ENCODE measurements at places on chromosomes 16 and 17.

DNA sequence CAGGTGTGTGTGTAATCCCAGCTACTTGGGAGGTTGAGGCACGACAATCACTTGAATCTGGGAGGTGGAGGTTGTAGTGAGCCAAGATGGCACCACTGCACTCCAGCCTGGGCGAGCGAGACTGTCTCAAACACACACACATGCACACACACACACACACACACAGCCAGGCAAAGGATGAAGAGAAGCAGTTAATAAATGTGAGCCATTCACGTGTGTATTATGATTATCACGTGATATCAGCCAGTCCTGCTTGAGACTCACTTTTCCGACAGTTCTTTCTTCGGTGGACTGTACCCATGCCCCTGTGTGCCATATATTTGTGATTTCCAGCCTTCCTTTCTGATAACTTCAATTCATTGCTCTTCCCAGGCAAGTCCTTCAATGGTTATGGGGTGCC lies 119.3 kb downstream of the PRKCB start:
- DNase-seq, result no peak

- no peak for DNase-seq
Measured at GRCh38 chr17:73820686-73821448, 176.6 kb upstream of the SDK2 start.

GRCh38 chr17:16873174-16874035 lies 98.5 kb downstream of the TNFRSF13B start:
- peak; percentile 51 for DNase-seq

DNA sequence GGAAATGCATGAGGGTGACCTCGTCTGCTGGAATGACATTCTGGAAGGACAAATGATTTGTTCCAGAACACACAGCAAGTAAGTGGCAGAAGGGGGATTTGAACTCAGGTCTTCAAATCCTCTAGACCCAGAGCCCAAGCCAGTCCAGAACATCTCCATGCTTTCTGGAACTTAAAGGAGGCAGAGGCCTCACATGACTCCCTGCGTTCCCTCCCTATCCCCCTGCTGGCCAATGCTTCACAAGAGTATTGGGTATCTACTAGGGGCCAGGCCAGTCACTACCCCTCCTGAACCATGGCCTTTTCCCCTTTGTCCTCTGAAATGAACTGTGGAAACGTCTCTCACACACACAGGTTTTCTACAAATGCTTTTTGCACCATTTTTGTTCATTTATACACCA lies 7.6 kb upstream of the BEAN1 start:
- DNase-seq, result no peak

GRCh38 chr16:53920988-53921387 lies 217.0 kb downstream of the FTO start:
- no peak for DNase-seq

GRCh38 chr17:68458260-68459036 lies 1.2 kb upstream of the WIPI1 start:
- no peak for DNase-seq

DNA sequence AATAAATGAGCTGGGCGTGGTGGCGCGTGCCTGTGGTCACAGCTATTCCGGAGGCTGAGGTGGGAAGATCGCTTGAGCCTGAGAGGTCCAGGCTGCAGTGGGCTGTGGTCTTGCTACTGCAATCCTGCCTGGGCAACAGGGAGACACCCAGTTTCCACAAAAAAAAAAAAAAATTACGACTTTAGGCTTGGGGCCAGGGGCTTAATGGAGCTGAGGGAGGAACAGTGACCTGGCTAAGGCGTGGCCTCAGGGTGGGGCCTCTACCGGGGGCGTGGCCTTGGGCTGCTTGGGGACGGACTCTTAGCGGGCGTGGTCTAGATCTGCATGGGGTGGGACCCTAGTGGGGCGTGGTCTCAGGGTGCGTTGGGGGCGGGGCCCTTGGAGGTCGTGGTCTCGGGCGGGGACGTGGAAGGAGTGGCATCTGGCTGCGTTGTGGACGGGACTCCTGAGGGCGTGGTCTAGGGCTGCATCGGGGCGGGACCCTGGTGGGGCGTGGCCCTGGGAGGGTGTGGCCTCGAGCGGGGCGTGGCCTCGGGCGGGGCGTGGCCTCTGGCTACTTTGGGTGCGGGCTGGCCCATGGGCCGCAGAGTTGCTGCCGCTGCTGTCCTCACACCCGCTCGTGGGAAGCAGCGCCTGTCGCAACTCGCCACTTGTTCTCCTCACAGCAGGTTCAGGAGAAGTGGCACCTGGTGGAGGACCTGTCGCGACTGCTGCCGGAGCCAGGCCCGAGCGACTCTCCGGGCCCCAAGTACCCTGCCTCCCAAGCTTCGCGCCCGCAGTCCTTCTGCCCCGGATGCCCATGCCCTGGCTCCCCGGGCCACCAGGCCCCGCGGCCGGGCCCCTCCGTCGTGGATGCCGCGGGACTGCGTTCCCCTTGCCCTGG lies 5.8 kb upstream of the C17orf99 start:
- DNase-seq, result peak; percentile 84

GRCh38 chr17:73514146-73514863 lies 129.9 kb downstream of the SDK2 start:
- DNase-seq, result no peak

DNA sequence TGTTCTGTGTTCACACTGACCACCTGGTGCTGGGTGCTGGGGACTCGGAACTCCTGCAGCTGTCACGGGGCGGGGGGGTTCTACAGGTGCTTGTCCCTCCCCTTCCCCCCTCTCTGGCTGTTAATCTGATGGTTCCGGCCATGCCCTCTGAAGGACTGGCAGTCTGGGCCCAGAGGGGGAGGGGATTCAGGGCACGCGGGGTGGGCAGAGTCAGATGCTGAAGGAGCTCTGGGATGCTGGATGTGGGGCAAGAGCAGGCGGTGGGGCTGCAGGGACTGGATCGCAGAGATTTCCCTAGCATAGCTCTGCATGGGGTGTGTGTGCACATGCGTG lies 5.4 kb upstream of the TBX21 start:
- DNase-seq, result no peak

- DNase-seq, result no peak
Measured at GRCh38 chr16:86777381-86777946, 199.1 kb downstream of the FOXL1 start.

Data from DND-41 (cell line).